ENCODE measurements at places on chromosomes 6 and 20. TPM values are rescaled to one million over a fixed set of nuclear protein-coding genes. Genes with fewer than 3 reads are reported as not detected.
A peak's percentile ranks its signal among the peaks of the same experiment; 100 is the strongest.

DNA sequence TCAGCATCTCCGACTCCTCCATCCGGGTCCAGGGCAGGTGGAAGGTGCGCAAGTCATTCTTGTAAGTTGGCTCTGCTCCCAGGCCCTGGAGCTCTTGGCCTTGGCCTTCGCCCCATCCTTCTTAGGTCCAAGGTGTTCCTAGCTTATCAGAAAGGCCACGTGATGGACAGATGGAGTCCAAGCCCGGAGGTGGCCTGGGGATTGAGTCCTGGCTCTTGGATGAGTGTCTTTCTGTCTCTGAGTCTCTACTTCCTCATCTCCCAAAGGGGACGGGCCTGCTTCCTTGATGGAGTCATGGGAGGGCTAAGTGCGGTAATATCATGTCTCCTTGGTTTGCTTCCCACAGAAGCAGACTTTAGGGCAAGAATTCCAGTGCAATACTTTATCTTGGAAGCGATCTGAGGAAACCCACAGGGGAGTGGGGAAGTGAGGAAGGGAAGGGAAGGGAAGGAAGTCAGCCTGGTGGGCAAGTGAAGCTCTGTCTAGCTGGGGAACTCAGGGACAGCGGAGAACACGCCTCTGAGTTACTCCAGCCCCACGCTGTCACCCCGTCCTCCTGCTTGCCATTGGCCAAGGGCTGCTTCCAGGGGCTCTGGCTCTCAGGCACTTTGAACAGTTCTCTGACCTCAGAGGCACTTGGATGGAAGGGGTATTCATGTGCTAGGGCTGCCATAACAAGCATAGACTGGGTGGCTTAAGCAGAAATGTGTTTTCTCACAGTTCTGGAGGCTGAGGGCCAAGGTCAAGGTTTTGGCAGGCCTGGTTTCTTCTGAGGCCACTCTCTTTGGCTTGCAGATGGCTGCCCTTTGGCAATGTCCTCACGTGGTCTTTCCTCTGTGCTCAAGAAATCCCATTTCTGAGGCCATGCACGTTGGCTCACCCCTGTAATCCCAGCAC is 4.8 kb downstream of the LBP start:
- peak; percentile 79 for DNase-seq

- no peak for DNase-seq
Observed at GRCh38 chr6:159282421-159282820, 113.2 kb downstream of the FNDC1 start.

The WFDC5 gene
- not detected for total RNA-seq

GRCh38 chr20:10110151-10110550 is 75.4 kb downstream of the ANKEF1 start:
- DNase-seq, result no peak

The SSTR4 gene
- not detected for total RNA-seq
